Fibroblast of upper back skin (primary cell): ENCODE measurements at places on chromosomes 12 and 14.

DNA sequence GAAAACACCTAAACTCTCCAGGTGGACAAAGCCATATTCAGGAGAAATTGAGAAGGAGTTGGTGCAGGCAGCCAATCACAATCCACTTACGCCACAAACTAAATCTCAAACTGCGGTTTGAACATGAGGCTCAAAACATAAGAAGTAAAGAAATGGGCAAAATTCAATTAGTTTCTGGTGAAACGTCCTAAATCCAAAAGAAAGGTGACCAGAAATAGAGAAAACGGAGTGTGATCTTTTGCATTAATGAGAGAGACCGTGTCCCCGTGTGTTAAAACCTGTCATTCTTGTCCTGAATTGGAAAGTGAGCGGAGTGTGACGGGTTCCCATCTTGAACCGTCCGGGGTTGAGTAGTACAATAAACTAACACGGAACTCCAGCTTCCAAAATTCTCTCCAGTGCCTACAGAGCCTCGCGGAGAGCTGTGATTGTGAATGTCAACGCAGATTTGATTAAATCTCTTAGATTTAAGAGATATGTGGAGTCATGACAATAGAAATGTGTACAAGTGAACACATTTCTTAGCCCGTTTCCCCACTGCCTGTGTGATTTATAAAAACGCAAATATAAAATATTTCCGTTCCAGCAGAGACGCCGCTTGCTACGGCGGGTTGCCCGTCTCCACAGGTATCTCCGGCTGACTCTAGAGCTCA is 595 bp upstream of the METAP2 start:
- peak; percentile 33 for DNase-seq

GRCh38 chr14:57526942-57527341 is 33.3 kb upstream of the CCDC198 start:
- DNase-seq = no peak

- DNase-seq = no peak
Observed at GRCh38 chr12:132774646-132775275, 13.1 kb upstream of the ANKLE2 start.

DNA sequence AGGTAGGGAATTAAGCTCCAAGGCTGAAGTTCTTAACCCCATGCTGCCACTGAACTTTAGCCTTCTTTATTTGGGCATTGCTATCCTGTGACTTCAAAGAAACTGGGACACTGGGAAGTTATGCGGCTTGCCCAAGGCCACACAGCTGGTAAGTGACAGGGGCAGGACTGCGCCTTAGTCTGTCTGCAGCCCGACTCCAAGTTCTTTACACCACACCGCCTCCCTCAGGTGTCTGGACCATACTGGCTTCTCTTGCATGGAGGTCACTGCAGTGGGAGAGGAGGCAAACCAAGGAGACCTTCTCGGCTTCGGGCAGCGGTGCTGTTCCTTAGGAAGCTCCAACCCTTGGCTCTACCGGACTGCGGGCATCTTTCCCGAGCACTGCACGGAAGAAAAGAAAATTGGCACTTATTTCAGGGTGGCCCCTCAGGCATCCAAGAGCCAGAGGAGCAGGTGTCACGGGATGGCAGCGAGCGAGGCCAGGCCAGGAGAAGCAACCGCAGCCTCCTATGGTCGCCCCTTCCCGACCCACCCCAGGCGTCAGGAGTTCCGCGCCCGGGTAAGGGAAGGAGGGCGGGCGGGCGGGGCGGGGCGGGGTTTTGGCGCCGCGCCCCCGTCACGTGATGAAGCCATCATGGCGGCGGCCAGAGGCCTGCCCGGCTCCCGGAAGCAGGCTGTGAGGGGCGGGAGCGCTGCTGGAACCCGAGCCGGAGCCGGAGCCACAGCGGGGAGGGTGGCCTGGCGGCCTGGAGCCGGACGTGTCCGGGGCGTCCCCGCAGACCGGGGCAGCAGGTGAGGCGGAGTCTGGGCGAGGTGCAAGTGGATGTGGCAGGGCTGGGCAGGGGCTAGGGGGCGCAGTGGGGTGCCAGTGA is 16.4 kb upstream of the ESPL1 start:
- peak; percentile 70 for DNase-seq

DNA sequence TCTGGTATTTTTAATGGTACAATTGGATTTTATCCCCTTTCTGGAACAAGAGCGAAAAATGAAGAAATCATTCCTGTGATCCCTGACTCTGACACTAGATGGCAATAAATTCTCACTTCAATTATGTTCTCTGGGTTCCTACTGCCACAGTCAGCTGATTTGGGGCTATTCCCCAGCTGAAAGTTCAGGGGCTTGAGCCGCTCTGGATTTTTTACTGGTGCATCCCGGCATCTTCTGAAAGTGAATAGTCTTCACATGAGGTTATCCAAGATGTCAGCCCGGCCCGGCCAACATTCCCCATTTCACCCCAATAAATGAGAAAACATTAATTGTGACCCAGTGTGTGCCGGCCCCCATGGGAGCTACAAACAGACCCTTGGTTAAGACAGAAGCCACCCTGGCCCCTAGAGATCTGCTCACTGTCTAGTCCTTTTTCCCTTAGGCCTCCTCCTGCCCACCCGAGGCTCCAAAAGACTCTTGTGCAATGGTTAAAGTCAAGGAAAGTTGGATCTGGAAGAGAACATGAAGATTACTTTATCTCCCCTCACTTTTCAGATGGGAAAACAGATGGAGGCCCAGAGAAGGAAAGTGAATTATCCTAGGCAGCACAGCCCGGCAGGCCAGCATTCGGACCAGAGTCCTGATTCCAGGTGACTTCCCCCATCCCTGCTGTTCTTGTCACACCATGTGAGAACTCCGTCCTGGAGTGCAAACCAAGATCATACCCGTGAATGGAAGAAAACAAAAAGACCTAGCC is 20.8 kb downstream of the CKAP4 start:
- DNase-seq = peak; percentile 71

DNA sequence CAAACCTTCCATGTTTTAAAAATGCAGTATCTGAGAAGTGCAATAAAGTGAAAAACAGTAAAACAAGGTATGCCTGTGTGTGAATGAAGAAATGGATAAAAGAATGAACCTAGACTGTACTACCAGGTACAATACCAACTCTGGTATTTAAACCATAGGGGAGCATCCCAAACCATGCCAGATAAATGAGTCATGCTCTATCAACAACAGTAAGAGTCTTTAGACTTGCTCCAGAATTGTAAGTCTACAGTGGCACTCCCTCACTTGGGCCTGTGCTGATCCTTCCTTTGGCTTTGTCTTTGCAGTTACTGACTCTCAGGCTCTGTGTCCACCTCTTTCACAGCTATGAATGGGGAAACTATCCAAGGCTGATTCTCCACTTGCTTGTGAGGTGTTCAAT is 38.1 kb downstream of the BBS10 start:
- peak; percentile 60 for DNase-seq

GRCh38 chr12:117040496-117040895 is 58.7 kb downstream of the TESC start:
- no peak for DNase-seq

GRCh38 chr12:49893753-49894750 is 9.6 kb downstream of the FAIM2 start:
- DNase-seq = no peak

GRCh38 chr12:57869298-57869926 is 22.9 kb upstream of the CTDSP2 start:
- no peak for DNase-seq

DNA sequence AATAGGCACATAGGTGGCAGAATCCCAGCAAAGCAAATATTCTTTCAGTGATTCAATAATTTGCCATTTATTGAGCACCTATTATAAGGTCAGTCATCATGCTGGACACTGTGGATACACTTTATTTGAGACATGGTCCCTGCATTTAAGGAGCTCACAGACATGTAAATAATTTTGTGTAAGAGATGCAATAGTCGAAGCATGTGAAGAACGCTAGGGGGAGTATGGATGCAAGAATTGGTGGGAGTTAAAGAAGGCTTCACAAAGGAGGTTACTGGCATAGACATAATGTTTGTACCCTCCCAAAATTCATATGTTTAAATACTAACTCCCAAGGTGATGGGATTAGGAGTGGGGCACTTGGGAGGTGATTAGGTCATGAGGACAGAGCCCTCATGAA is 260.6 kb upstream of the GARIN6 start:
- no peak for DNase-seq

GRCh38 chr12:102702447-102703114 is 214.5 kb downstream of the PAH start:
- DNase-seq = peak; percentile 74

- DNase-seq = no peak
Observed at GRCh38 chr12:53399896-53400295, 19.9 kb downstream of the SP1 start.

DNA sequence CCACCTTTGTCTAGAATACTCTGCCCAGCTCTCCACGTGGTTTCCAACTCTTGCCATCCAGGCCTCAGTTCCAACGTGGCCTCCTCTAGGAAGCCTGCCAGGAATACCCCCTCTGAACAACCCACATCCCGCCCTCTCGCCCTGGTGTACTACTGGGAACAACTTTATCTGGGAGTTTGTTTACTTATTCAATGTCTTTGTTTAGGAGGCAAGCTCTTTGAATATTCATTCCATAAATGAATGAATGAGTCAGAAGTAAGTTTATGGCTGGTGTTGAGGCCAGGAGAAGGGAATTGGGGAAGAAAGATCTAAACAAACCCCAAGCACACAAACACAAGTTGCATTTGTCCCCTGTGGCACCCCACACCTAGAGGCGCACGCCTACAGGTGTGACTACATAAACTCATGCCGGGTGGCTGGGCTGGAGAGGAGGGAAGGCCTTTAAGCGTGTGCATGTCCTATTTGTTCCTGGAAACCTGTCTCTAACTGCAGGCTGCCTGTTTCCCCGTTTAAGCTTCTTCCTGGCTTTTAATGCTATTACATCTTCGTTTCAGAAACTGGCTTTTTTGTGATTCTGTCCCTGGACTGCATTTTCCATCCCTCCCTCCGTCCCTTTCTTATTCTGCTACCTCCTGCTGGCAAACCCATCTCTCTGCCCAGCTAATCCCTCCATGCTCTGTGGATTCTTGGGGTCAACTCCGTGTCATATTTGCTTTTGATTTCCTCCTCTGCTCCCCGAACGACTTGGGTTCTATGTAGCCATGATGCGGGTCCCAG is 57.9 kb downstream of the FZD10 start:
- no peak for DNase-seq

- DNase-seq = no peak
Observed at GRCh38 chr12:50845021-50845647, 2.4 kb downstream of the TMPRSS12 start.

DNA sequence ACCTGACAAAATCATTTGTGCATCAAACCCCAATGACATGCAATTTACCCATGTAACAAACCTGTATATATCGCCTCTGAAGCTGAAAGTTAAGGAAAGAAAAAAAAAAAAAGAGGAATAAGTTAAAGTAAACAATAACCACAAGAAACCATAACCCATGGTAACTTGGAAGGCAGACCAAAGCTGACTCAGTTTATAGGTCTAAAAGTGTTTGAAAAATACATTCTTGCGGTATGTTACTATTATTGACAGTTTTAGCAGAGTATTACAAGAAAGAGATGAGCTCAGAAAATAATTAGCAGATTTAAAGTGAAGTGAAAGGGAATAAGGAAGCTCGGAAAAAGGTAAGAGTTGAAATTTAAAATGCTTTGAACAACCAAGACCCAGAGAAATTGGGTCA is 34.4 kb upstream of the MGAT4C start:
- DNase-seq = no peak

DNA sequence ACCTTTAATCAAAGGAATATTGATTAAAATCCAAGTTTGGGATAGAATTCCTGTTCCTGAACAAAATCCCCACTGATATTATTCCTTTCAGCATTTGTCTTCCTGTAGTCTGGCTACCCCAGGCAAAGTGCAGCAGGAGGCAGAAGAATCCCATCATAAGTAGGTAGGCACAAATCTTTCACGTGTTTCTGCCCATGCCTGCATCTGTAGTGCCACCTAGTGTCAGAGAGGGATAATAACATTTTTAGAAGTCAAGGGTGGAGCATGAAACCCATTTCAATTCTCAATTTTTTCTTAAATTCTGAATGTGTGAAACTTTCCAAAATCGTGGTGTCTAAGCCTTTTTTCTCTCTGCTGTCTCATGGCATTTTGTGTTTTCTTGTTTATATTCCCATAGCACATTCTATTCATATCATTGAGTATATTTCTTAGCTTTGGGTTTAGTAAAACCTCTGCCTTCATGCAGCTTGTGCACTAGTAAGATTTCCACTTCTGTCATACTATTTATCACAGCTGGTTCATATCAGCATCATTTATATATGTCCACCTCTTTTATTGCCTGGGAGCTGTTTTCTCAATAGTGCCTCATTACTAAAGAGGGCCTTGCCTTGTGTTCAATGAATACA is 47.8 kb upstream of the RERG start:
- DNase-seq = peak; percentile 67

DNA sequence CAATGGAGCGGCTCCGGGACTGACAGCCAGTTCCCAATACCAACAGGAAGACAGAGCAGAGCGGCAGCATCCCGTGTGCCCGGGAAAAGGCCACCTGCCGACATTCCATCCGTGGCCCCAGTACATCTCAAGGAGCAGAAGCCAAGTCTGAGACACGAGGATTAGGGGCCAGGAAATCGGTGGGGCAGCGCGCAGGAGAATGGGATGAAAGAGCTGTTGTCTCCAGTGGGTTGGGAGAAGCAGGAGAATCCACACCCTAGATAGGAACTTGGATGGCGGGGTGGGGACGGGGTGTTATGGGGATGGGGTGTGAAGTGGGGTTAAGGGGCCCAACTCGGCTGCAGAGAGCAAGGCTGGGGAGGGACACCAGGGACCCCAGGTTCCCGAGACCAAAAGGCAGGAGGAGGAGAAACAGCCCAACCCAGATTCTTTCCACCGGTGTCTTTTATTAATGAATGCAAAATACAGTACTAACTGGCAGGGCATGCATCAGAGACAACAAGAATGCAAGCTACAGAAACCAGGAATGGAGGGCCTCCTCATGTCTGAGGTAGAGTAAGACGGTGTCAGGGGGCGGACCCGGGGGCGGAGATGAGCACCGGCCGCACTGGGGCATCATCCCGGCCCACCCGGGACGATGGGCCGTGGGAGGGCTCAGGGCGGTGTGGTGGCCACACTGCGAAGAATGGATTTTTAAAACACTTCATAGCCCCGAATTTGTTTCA is 50.3 kb downstream of the BEGAIN start:
- no peak for DNase-seq

GRCh38 chr14:24172871-24173281 is 996 bp downstream of the REC8 start:
- DNase-seq = no peak

- DNase-seq = no peak
Observed at GRCh38 chr14:94162466-94162865, 11.7 kb upstream of the PPP4R4 start.

DNA sequence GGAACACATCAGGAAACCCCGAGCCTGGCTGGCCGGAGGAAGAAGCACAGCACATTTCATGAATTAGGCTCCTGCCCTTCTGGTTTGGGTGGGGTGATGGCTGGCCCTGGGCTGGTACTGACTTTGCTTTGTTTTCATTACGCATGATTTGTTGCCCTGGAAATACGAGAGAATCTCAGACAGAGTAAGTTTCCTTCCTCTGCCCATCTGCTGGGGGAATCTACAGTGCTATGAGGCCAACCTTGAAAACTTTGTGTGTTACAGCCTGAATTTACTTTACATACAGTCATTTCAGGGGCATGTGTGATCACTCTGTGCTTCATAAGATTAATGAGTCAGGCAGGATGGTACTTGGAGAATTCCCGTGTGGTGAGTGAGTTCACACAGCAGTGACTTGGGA is 20.5 kb upstream of the SLC5A8 start:
- peak; percentile 33 for DNase-seq
